ENCODE measurements at places on chromosomes 1 and 21.

DNA sequence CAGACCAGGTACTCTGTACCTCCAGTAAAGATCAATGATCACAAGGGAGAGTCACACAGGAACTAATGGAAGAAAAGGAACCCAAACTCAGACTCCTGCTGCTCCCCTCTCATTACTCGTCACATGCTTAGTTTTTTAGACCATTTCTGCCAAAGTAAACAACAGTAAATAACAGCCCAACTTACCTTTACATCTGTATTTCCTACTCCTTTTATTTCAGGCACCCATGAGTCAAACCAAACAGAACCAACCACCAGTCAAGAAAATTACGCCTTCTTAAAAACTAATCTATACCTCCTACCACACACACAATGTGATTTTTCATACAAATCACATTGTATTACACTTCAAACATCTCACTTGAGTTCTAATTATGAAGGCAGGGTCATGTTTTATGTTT is 61.4 kb upstream of the HTR1D start:
- no peak for DNase-seq

GRCh38 chr1:190258003-190258402 is 219.7 kb downstream of the BRINP3 start:
- DNase-seq: no peak

DNA sequence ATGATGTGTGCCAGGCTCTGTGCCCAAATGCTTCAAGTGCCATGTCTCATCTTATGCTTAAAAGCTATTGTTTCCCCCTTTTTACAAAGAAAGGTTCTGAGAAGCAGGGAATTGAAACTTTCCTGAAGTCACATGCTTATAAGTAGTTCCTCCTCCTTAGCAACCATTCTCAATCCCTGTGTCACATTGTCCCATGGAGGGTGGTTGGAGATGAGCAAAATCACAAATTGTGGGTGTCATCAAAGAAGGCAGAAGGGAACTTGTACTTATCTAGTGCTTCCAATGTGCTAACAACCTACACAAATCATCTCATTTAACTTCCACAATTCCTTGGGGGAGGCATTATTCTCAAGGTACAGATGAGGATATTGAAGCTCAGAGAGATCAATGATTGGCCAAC is 10.1 kb upstream of the ERICH3 start:
- no peak for DNase-seq

- DNase-seq: no peak
Observed at GRCh38 chr1:39194398-39195051, 10.0 kb upstream of the MACF1 start.

- no peak for DNase-seq
Observed at GRCh38 chr21:46171996-46172862, 12.0 kb downstream of the SPATC1L start.

- no peak for DNase-seq
Observed at GRCh38 chr1:11990303-11991032, 10.2 kb downstream of the MFN2 start.

GRCh38 chr1:115640384-115640783 is 1.4 kb upstream of the VANGL1 start:
- DNase-seq: no peak

DNA sequence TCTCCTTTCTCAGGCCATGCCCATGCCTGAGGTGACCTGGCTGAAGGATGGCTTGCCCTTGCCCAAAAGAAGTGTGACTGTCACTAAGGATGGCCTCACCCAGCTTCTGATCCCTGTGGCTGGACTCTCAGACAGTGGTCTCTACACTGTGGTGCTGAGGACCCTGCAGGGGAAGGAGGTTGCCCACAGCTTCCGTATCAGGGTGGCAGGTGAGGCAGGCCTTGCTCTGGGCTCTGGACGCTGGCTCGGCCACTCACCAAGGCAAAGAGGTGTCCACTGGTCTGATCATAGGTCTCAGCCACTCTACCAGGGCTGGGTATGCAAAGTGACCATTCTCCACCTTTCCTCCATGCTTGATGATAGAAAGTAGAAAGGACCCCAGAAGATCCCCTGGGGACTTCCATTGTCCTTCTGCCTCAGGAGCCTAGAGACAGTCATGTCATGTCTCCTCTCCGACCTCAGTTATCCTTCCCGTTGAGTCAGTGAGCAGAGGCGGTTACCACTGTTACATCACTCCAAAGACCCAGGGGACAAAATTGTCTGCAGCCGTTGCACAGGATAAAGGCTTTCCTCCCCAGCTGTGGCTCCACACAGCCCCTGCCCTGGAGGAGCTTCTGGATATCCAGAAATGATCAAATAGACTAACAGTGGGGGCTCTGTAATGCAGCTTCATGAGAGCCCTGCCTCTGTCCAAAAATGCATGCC is 34.2 kb downstream of the IGFN1 start:
- DNase-seq: no peak

All from stimulated activated CD4-positive, alpha-beta T cell treated with anti-CD3 and anti-CD28 coated beads, Interleukin-15, amount 100 ng/mL, for 48 hours (primary cell).